ENCODE measurements at places on chromosomes 6 and 20.

GRCh38 chr6:155372256-155372655, 58.0 kb upstream of the TFB1M start:
- no peak for DNase-seq

DNA sequence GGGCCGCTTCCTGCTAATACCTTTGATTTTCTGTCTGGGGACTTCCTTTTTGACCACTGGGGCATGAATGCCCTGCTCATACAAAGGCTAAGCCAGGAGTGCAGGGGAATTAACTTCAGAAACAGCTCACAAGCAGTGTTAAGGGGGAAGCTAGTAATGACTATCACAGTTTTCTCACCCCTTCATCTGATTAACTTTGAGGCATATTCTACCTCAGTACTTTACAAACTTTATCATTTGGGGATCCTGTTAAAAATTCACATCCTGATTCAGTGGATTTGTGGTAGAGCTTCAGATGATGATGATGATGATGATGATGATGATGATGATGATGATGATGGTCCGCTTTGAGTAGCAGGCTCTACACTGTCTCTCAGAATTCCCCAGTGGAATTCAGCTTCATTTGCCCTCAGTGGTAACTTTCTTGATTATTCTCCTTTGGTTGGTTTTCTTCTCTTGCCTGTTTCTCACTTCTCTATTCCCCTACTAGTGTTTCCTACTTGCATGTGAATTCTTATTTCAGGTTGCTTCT, 78.4 kb upstream of the TMEM170B start:
- DNase-seq: no peak

DNA sequence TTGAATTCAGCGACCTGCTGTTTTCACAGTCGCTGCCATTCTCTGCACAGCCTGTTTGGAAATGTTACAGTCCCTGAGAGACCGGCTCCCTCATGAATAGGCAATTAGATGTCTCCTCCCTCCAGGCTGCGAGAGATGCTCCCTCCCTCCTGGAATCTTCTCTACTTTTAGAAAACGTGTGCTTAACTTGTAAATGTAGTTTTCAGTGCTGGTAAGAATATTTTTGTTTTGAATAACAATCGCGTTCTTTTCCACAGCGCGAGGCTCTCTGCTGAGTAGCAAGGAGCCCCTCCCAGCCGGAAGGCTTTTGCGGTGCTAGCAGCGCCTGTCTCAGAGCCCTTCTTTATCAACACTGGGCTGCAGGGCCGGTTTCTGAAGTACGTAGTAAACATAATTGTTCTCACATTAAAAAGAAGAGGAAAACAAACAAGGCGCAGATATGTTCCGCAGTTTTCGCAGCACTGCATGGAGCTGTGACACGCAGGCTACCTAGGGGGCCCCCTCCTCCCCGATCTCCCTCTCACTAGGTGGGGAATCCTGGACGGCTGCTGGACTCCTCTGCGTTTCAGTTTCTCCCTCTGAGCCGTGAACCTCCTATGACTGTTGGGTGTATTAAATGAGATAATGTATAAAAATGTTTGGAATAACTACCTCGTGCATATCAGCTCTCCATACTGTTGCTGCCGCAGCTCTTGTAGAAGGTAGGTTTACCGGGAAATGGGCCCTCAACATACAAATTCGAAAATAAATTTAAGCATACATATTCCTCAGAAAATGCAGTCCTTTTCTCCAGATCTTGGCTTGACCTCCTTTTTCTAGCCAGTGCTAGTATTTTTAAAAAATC, 79.0 kb upstream of the SPACA1 start:
- DNase-seq: no peak

DNA sequence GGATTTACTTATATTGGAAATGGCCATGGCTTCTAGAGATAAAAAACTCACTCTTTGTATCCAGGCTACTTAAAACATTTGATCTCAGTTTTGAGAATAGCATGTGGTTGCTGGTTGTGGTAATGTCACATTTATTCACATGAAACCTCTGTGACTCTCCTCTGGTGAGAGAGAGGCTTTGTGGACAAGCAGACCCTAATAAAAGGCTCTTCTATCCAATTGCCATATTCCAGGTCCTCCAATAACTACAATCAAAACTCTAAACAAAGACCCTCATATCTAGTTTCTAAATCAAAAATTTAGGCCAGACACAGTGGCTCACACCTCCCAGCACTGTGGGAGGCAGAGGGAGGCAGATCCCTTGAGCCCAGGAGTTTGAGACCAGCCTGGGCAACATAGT, 176.3 kb upstream of the LAMP5 start:
- DNase-seq: no peak

GRCh38 chr6:22807261-22807660, 237.9 kb downstream of the HDGFL1 start:
- no peak for DNase-seq

- DNase-seq: no peak
Observed at GRCh38 chr6:39516471-39516870, 194.0 kb upstream of the KCNK16 start.

DNA sequence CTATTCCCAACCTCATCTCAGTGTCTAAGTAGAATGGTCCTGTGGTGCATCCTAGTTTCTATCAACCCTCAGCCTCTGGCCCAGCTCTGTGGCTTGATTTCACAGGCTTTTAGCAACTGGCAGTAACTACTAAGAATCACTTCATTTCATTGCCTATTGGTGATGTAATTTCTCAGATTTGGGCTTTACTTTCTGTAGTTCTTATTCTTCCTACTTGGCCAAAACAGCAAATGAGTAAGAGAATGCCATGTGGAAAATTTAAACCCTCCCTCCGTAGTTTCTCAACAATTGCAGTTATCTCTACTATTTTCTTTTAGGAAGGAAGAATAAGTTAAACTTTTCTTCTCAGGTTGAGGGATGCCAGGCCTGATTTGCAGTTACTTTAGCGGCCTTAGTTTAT, 387.3 kb downstream of the CDKAL1 start:
- DNase-seq: peak; percentile 76

DNA sequence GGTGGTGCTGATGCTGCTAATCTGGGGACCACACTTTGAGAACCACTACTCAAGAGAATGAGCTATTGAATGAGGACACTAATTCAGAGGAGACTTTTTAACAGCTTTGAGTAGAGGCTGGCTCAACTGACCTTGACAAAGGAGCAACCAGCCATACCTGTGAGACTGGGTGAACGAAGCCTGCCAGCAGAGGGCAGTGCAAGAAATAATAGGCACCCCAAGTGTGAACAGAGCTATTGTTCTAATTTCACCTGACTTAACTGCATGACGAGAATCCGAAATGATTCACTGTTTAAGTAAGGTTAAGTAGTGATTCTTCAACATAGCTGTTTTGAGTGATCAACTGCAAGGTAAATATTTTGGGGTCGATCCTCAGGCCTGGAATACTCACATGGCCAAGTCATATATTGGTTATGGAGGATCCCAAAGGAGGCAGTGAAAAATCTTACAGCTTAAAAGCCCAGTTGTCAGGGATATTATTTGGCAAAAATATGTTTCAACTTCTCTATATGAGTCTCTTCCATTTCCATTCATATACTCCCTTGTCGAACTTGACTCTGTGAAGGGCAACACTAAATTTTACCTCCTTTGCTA, 550.5 kb upstream of the MARCKS start:
- peak; percentile 43 for DNase-seq

DNA sequence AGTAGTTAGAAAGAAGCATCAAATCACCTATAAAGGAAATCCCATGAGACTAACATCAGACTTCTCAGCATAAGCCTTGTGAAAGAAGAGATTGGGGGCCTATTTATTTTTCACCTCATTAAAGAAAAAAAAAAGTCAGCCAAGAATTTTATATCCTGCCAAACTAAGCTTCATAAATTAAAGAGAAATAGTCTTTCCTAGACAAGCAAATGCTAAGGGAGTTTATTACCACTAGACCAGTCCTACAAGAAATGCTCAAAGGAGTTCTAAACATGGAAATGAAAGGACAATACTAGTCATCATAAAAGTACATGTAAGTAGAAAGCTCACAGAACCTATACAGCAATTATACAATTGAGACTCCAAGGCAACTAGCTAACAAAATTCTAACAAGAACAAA, 96.5 kb upstream of the OLIG3 start:
- no peak for DNase-seq

- DNase-seq: no peak
Observed at GRCh38 chr6:14709066-14709670, 536.7 kb upstream of the JARID2 start.
